Frontal cortex (tissue), 4 donors: ENCODE measurements at places on chromosomes 7 and 10. TPM values are rescaled to one million over a fixed set of nuclear protein-coding genes. Genes with fewer than 3 reads are reported as not detected.

The SPDYE16 gene
- total RNA-seq = 0.41 TPM

The HTR5A gene
- 2.9 TPM for total RNA-seq

The SMC3 gene
- total RNA-seq = 55.4 TPM

The ELMO1 gene
- total RNA-seq = 68.1 TPM

The SNCG gene
- total RNA-seq = 1.6 TPM

The FASTK gene
- 32.6 TPM for total RNA-seq

The ZFYVE27 gene
- total RNA-seq = 45.2 TPM

The WIPF3 gene
- total RNA-seq = 4.1 TPM

The ZMIZ2 gene
- 9.8 TPM for total RNA-seq

The MPP7 gene
- total RNA-seq = 3.7 TPM

The TUBGCP2 gene
- total RNA-seq = 44.8 TPM

The ERVW-1 gene
- not detected for total RNA-seq

The KDM7A gene
- total RNA-seq = 16.3 TPM

The ASB10 gene
- not detected for total RNA-seq

The HMX2 gene
- not detected for total RNA-seq

The TMEM196 gene
- 18.8 TPM for total RNA-seq

The CAV1 gene
- total RNA-seq = 17.5 TPM

The TRAPPC14 gene
- total RNA-seq = 16.3 TPM
